ENCODE measurements at places on chromosomes 1 and 21. TPM values are rescaled to one million over a fixed set of nuclear protein-coding genes. Genes with fewer than 3 reads are reported as not detected.

The NBPF20 gene
- total RNA-seq: 1.2 TPM

- no peaks in the 10 kb centered on the region for H3K36me3 ChIP-seq
- DNase-seq: no peak
- H3K27me3 ChIP-seq: no peaks in the 10 kb centered on the region
Observed at GRCh38 chr21:29914326-29914725, 25.5 kb downstream of the GRIK1 start.

GRCh38 chr1:234776876-234777855 lies 167.2 kb upstream of the IRF2BP2 start:
- H3K4me3 ChIP-seq: no peak overlapping the region
- no peak for DNase-seq
- H3K36me3 ChIP-seq: no peaks in the 10 kb centered on the region
- H3K27me3 ChIP-seq: peaks cover 39% of the 10 kb centered on the region
- H3K27ac ChIP-seq: no peak overlapping the region

The RIPK4 gene
- not detected for total RNA-seq

All from heart right ventricle (tissue), 16 donors.